ENCODE measurements at places on chromosomes 16 and 17. TPM values are rescaled to one million over a fixed set of nuclear protein-coding genes. Genes with fewer than 3 reads are reported as not detected.

Gene MEOX1
- total RNA-seq: not detected

Gene ADAMTS18
- under 0.01 TPM for total RNA-seq

Gene CHST4
- total RNA-seq: not detected

Gene SSTR5
- total RNA-seq: not detected

Gene ABCA10
- total RNA-seq: 0.69 TPM

Gene SLC5A11
- total RNA-seq: not detected
